ENCODE measurements at places on chromosomes 3 and 15. TPM values are rescaled to one million over a fixed set of nuclear protein-coding genes. Genes with fewer than 3 reads are reported as not detected.
A peak's percentile ranks its signal among the peaks of the same experiment; 100 is the strongest.

GRCh38 chr3:13770170-13771169, 109.4 kb downstream of the WNT7A start:
- peak; percentile 9 for DNase-seq

DNA sequence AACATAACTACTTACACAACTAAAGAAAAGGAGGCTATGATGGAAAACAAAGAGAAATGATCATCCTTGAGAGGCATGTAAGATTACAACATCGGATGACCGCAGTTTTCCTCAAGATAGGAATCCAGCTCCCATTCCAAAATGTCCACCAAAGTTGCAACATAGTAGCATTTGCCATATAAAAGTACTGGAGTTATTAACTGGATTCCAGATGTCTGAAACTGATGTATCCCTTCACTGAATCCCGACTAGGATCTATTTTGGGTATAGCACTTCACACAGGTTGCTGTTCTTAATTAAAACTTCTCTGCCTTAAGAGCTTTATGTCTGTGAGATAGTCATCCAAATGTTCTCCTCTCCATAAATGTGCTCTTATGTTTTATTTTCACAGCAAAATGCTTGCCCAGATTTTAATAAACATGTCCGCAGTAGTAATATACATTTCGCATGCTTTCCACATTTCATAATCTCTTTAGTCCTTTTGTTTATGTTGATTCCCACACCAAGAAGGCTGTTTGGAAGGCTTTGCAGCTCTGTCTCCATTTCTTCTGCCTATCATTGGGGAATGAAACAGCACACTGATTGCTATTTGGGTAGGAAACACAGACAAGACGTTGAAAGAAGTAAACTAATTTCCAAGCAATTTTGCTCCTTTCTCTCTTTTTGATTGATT, 716.5 kb upstream of the CFAP20DC start:
- no peak for DNase-seq

The SLC30A4 gene
- 16.9 TPM for total RNA-seq

The P2RY1 gene
- total RNA-seq: 7.0 TPM
